ENCODE measurements at places on chromosomes 2 and 18. TPM values are rescaled to one million over a fixed set of nuclear protein-coding genes. Genes with fewer than 3 reads are reported as not detected.

The CNOT11 gene
- 68.6 TPM for polyA plus RNA-seq

The AQP4 gene
- polyA plus RNA-seq = not detected

The DUSP2 gene
- 2.2 TPM for polyA plus RNA-seq

DNA sequence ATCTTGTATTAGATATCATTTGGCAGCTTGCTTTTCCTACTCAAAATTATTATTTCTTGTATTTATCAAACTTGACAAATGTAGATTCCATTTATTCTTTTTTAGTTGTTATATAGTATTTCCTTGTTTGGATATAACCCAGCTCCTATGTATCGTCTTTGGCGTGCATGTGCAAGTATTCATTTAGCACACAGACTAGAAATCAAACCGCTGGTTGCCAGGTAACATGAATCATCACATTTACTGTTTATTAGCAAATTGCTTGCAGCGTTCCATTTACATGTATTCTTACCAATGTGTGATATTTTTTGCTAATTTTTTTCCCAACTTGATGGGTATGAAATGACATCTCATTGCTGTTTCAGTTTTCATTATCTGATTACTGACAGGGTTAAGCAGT lies 2089.7 kb upstream of the CELF4 start:
- no peak for DNase-seq

- no peak for DNase-seq
Measured at GRCh38 chr2:211455216-211455841, 898.9 kb downstream of the CPS1 start.

DNA sequence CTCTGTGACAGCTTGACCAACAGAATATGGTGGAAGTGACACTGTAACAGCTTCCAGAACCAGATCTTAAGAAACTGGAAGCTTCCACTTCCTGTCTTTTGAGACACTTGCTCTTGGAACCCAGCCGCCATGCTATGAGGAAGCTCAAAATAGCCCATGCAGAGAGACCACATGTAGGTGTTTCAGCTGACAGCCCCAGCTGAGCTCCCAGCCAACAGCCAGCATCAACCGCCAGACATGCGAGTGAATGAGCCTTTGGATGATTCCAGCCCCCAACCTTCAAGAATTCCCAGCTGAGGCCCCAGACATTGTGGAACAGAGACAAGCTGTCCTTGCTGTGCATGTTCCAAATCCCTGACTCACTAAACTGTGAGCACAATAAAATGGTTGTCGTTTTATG lies 27.9 kb downstream of the ACVR1 start:
- DNase-seq = no peak

- no peak for DNase-seq
Measured at GRCh38 chr2:230920167-230920566, 4.9 kb downstream of the GPR55 start.

Data from BJ (cell line).